ENCODE measurements at places on chromosomes 7 and 10.

- no peak for DNase-seq
Measured at GRCh38 chr7:22697322-22697859, 29.6 kb upstream of the IL6 start.

DNA sequence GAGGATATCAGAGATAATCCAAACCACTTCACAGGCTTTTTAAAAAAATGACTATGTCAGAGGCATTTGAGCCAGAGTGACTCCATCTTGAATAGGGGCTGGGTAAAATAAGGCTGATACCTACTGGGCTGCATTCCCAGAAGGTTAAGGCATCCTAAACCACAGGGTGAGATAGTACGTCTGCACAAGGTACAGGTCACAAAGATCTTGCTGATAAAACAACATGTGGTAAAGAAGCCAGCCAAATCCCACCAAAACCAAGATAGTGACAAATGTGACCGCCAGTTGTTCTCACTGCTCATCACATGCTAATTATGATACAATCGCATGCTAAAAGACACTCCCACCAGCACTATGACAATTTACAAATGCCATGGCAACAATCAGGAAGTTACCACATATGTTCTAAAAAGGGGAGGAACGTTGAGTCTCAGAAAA, 177.5 kb downstream of the RAPGEF5 start:
- DNase-seq = no peak

- DNase-seq = no peak
Measured at GRCh38 chr10:6607778-6608177, 27.7 kb upstream of the PRKCQ start.

GRCh38 chr7:31517513-31517912, 3.6 kb downstream of the ITPRID1 start:
- DNase-seq = no peak

DNA sequence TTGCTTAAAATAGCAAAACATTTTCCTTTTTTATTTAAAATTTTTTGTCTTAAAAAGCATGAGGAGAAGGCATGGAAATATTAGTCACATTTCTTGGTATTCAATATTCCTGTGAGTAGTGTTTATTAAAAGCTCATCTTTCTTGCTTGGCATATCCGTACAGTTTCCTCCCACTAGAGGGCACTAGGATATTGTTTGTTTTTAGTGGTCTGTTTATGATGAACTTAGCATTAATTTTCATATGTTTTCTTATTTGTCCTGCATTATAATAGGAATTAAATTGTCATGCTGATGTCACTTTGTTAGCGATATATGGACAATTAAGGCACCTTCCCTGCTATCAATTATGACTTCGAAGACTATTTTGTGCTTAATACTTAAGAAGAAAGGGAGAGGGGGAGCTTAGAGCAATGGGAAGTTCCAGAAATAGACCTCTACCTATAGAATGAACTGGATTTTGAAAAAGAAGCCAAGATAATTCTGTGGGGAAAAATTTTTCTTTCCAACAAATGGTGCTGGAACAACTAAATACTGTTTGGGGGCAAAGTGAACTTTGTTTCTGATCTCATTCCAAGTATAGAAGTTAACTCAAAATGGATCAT, 91.0 kb upstream of the STRIP2 start:
- no peak for DNase-seq

- no peak for DNase-seq
Measured at GRCh38 chr7:35613150-35613549, 81.8 kb downstream of the HERPUD2 start.

DNA sequence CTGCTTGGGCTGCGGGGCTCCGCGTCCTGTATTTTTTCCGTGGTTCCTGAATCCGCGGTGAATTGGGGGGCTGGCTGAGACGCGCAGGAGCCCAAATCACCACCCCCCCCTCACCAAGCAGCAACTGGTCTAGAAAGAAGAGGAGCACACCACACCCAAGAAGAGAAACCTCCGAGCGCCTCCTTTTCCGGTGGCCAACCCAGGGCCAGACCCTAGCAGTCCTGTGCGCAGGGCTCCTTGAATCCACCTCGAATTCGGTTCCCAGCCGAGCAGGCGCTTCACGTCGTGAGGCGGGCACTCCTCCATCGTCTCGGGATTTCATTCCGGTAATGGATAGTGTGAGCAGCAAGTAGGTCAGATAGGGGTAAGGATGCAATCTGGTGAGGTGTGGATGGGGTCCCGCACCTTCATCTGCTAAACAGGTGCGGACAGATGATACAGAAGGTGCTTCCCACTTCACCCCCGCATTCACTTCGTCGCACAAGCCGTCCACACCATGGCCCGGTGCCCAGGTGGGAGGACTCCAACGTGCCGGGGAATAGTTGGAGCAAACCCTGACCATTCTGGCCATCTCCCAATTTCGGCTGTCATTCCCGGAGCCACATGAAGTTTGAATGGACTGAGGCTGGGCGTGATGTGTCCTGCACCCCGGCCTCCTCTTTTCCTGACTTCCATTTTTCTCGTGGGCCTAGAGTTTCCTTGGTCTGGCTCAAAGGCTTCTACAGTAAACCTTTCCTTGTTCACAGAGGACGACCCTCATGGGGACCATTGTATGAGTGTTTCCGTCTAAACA, 19.8 kb upstream of the ZNF273 start:
- DNase-seq = no peak

GRCh38 chr10:8060010-8060703, 5.7 kb downstream of the GATA3 start:
- no peak for DNase-seq

GRCh38 chr7:95840953-95841950, 68.9 kb downstream of the DYNC1I1 start:
- no peak for DNase-seq

DNA sequence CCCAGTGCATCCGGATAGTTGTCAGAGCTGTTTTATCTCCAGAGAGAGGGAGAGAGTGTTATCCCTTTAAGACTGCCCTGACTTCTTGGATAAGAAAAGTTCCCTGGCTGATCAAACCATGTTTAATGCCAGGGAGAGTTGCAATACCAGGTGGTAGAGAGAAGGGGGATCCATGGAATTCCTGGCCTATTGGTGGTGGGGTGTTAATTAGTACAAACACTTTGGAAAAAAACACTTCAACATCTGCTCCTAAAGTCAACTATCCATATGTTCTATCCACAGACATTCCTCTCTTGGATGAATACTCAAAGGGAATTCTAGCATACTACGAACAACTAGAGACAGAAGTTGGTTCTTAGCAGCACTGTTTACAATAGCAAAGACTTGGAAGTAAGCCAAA, 307.2 kb downstream of the TCERG1L start:
- no peak for DNase-seq

- no peak for DNase-seq
Measured at GRCh38 chr7:1697499-1698125, 27.5 kb downstream of the ELFN1 start.

GRCh38 chr10:116899626-116900025, 50.3 kb downstream of the ENO4 start:
- DNase-seq = no peak

- DNase-seq = peak; percentile 40
Measured at GRCh38 chr10:122323941-122324675, 50.4 kb upstream of the PLEKHA1 start.

GRCh38 chr7:6628045-6628444, 9.1 kb upstream of the ZNF316 start:
- DNase-seq = no peak

DNA sequence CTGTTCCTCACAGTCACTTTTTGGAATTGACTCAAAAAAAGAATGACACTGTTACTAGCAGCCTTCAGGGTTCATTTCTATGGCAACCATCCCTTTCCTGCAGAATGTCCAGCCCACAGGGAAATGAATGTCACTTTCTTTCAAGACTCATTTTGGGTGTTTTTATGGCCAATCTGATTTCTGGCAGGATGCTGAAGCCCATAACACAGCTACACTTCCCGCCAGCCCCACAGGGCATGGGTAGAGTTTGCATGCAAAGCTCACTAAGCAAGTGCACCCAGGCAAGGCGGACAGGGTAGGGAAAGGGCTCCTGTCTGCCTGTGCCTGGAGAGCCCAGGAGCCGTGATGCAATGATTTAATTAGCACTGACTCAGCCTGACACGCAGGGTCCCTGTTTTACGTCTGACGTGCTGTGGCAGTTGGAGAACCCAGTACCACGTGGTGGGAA, 26.1 kb upstream of the GPAM start:
- peak; percentile 47 for DNase-seq

DNA sequence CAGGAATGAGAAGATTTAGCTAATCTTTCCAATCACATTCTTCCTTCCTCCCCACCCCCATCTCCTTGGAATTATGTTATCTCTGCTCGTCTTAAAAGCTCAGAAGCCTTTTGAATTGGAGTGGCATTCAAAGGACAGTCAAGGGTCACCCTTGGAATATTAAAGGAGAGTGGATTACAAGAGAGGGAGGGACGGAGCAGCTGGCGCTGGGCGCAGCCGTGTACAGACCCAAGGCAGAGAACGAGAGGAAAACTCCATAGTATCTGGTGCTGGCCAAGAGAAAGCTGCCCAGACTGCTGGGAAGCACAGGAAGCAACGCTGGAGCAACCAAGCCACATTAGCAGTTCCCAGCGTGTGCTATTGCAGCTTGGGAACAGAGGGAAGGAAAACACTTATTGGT, 95.7 kb downstream of the POU6F2 start:
- no peak for DNase-seq

DNA sequence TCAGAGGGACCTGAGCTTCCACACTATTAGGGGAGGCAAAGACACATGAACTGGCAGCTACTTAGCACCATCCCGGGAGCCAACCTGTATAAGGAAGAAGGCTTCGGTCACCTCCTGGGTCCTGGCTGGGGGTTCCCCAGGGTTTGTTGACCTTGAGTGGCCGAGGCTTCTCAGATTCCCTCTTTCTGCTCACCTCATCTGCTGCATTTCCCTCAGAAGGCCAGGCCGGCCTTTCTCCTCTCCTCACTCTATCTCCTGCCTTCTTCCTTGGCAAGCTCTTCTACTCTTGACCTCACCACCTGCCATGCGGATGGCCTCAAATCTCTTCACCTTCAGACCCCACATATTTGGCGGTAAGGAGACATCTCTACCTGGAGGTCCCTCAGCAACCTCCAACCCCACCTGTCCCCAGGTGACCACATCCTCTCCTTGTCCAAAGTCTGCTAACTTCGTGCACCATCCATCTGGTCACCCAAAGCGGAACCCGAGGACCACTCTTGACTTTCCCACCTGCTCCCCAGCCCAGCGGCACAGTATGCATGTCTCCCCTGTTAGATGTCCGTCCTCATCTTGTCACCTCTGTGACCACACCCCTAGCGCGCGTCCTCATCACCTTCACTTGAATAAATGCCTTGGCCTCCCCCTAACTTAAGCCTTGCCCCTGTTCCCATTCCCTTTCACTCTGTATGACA, 133.8 kb upstream of the UNC5B start:
- DNase-seq = no peak

- DNase-seq = no peak
Measured at GRCh38 chr7:981793-982510, 1.0 kb upstream of the CYP2W1 start.

GRCh38 chr10:132971448-132972148, 29.2 kb upstream of the CFAP46 start:
- no peak for DNase-seq

DNA sequence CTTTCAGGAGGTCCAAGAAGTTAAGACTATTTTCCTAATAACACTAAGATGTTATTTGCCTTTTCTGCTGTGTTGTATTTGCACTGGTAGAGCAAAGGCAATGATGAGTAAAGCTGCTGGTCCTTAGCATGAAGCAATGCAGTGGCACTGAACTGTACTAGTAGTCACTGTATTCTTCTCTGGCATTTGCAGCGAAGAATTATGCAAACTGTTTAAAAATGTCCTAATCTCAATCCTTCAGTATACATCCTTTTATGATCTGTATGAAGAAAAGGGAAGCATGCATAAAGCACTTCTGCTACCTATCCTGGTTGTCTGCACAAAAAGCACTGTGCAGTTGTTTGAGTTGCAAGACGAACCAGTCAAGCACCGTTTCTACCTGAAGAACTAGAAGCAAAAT, 20.4 kb downstream of the IGF2BP3 start:
- no peak for DNase-seq

DNA sequence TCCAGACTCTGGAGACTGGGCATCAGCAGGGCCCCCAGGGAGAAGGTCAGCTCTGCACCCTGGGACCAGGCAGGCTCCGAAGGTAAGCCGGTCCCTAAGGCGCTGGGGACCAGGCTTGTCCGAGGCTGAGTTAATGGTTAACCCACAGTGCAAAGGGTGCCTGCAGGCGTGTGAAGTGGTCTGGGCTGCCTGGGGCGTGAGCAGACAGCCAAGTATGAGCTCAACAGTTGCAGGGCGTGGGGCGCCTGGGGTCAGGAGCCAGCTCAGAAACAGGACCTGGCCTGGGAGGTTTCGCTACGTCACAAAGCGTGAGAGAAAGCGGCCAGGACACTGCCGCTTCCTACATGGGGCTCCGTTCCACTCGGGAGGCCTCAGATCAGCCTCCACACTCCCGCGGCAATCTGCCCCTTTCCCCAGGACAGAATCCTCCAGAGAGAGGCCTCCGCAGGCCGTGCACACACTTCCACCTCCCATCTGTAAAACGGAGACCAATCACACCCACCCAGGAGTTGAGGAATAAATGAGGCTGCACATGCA, 16.0 kb downstream of the PDGFA start:
- DNase-seq = no peak

DNA sequence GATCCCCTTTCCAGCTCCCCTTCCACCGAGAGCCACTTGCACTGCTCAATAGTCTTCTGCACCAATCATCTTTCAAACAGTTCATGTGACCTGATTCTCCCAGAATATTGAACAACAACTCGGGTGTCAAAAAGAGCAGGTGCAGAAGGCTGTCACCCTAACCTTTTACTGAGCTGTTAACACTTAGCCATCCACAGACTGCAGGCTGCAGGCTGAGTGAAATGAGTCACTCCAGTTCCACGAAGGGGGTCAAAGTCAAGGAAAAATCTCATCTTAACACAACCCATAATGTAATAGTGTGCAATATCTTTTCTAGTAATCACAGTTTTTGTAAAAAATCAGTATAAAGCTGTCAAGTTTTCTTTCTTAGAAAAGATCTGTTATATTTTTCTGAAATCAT, 63.1 kb downstream of the MTPAP start:
- no peak for DNase-seq

GRCh38 chr7:147516391-147516790, 1074.2 kb upstream of the C7orf33 start:
- DNase-seq = no peak

DNA sequence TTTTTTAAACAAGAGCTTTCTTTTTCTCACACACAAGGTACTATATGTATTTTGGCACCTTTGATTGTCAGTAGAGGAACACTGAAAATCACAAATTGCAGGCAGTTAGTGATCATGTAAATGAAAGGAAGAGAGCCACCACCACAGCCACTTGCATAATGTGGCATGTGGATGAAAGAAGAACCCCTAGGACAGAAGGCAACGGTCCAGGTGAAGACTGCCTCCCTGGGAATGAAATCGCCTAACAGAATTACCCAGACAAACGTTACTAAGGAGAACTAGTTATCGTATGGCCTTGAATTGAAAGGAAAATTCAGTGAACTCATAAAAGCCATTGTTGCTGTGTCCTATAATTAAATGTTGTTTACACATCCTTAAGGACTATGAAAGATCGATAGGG, 41.2 kb upstream of the PTPRZ1 start:
- DNase-seq = no peak

DNA sequence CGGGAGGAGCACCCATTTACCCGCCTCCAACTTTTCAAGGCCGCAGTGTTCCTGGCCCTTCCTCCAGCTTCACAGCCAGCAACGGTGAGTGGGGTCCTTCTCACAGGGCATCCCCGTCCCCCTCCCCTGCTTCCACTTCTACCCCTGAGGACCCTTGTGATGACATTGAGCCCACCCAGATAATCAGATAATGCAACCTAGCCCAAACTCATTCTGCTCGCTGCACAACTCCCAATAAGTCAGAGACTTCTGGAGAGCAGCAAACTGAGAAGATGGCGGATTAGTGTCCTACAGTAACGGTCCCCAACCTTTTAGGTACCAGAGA, 74.5 kb downstream of the OAT start:
- DNase-seq = no peak

- no peak for DNase-seq
Measured at GRCh38 chr10:60570896-60571295, 181.2 kb upstream of the ANK3 start.
